SK-N-SH (cell line): ENCODE measurements at places on chromosomes 3 and 15.

- DNase-seq = peak; percentile 85
Measured at GRCh38 chr3:6860954-6861624, at the start of gene GRM7. Gene GRM7, plus strand, starts transcription at chr3:6861115.

- no peak for DNase-seq
Measured at GRCh38 chr15:49877117-49877872, 241.7 kb downstream of the ATP8B4 start.

- DNase-seq = no peak
Measured at GRCh38 chr15:31392761-31393401, 66.2 kb downstream of the KLF13 start.

DNA sequence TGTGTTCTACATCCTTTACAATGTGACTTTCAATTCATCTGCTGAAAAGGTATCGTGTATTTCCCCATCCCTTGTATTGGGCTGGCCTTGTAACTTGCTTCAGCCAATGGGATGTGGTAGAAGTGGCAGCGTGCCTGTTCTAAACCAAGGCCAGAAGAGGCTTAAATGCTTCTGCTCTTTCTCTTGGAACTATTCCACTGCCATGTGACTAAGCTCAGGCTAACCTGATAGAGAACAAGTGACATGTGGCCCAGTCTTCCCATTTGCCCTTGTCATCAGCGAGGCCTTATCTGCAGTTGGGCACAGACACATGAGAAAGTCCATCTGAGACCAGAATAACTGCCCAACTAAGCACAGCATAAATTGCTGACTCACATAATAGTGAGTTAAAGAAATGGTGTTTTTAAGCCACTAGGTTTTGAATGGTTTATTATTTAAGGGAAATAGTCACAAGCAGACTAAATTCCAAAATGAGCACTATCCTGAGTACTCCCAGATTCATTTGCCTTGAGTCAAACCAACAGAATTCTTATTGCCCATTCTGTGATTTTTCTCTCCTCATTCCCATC is 230.2 kb downstream of the CPNE4 start:
- DNase-seq = no peak

- DNase-seq = no peak
Measured at GRCh38 chr3:63808633-63809032, 10.5 kb upstream of the C3orf49 start.

DNA sequence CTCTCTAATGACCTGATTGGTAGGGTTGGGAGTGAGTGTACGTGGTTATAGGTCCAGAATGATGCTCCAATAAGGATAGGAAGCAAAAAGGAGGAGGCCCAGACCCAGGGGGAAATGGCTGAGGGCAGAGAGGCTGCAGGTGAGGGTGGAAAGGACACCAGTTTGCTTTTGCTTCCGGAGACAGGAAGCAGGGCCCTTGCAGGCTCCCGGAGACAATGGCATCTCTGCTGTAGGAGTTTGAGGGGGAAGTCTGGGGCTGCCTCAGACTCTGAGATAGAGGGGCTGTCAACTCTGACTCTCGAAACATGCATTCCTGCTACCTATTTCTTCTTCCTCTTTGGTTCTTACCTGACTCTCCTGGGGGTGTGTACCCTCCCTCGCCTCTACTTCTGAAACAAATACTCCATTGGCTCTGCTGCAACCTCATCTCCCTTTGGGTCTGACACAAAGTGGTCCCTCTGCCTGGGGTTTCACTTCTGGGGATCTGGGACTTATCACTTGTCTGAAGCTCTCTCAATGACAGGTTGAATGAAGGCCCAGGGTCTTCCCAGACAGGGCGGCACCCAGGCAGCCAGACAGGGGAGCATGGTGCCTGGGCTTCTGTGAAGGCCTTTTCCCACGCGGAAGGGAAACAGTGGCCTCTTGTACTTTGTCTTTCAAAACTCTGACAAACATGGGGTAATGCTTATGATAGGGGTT is 61.5 kb downstream of the CHRD start:
- DNase-seq = no peak

DNA sequence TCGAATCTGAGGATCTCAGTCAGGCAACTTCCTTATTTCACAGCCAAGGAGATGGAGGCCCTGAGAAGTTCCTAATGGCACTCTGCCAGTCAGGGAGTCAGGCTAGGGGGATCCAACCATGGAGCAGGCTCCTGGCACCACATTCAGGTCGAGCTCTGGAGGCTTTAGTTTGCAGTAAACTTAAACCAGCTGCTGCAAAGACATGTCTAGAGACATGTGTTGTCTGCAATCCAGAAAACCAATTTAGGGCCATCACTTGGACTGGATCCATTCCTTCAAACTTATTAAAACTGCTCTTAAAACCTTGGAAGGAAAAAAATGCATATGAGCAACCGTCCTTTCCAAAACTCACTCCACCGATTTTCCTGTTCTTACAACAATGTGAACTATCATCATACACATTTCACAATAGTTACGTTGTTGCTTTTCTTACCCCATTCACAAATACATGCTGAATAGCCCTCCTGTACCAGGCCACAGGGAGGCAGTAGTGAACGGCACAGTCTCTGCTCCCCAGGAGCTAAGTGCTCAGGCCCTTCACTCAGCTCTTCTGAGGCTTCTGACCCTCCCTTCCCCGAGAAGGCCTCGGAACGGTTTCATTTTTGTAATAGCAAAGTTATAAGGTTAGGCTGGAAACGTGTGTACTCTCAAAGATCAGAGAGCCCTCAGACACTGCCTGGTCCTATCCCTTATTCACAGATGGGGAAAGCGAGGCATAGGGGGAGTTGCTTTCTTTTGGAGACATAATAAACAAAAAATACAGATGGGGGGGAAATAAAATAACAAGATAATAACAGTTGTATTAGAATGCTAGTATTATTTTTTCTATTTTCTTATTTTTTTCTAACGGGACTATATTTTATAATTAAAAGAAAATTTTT is 20.1 kb downstream of the RFT1 start:
- DNase-seq = peak; percentile 31

GRCh38 chr15:88004399-88004798 is 252.1 kb downstream of the NTRK3 start:
- DNase-seq = no peak

DNA sequence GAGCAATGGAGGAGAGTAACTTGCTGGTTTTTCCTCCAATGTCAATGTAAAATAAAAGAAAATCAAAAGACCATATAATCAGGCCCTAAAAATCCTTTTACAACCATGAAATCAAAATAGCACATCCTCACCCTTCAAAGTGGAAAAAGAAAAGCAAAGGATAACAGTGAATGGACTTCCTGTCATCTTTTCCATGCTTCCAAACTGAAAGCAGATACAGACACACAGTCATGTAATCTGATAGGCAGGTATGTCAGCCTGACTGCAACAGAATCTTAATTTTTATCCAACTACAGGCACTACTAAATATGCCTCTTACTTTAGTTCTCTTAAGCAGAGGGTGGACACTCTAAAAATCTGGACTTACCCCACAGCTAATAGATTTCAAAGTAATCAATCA is 27.8 kb upstream of the IGDCC4 start:
- DNase-seq = no peak

- no peak for DNase-seq
Measured at GRCh38 chr3:9396301-9396631, 1.1 kb upstream of the SETD5 start.

DNA sequence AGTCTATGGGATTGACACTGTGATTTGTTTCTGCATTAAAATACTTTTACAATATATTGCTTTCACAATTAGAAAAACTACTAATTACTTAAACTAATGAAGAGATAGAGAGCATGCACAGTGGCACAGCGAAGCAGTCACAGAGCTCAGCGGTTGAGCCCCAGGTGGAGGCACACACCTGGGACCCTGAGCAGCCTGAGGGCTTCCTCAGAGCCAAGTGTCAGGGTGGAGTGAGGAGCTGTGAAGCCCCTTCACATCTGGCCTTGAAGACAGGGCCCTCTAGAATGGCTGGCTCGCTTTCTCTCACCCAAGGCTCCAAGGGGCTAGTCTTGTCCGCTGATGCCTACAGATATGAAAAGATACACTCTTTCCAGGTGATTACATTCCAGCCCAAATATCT is 287.7 kb downstream of the ZNF385D start:
- no peak for DNase-seq

DNA sequence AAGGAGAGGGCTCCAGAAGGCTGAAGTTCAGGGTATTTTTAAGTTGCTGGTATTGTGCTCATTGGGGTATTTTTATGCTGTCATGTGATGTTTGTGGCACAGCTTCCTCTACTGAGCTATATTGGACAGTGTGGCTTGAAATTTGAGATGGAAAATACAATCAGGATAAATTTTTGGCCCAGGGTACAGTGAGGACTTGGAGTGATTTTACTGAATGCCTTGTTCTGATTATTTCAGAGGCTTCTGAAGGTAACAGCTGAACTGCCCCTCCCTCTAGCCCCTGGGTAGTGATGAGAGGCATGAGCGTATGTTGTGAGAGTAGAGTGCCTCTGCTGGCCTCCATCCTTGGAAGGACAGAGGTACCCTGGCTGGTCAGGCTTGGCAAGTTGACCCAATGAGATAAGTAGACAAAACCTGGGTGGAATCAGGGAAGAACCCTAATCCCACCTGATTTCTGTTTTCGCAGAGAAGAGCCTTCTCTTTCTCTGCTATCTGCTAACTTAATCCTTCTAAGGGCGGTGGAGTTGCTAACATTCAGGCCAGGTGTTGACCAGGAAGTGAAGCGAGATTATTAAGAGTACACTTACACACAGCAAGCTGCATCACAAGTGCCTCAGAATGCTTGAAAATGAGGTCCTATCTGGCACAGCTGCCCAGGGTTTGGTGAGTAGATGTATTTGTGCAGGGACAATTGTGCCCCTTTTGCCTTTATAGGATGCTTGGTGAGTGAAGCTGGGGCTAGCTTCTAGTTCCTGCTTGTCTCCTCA is 98.1 kb upstream of the CLSTN2 start:
- DNase-seq = no peak

DNA sequence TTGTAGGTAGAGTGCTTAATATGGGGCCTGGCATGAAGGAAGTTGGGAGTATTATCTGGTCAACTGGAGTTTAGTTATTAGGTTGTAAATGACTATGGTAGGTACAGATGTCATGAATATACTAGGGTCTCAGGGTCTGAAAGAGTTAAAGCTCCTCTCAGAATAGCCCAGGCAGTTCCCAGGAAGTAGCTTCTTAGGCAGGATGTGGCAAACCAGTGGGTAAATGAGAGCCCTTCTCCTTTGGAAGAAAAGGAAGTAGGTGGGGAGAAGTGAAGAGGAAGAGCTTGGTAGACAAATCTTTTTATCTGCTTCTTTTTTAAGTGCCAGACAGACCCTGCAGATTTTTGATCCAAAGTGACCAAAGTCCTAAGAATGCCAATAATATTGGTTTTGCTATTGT is 24.5 kb downstream of the MAP2K1 start:
- no peak for DNase-seq

GRCh38 chr15:89673165-89673512 is 6.0 kb downstream of the PLIN1 start:
- peak; percentile 81 for DNase-seq

DNA sequence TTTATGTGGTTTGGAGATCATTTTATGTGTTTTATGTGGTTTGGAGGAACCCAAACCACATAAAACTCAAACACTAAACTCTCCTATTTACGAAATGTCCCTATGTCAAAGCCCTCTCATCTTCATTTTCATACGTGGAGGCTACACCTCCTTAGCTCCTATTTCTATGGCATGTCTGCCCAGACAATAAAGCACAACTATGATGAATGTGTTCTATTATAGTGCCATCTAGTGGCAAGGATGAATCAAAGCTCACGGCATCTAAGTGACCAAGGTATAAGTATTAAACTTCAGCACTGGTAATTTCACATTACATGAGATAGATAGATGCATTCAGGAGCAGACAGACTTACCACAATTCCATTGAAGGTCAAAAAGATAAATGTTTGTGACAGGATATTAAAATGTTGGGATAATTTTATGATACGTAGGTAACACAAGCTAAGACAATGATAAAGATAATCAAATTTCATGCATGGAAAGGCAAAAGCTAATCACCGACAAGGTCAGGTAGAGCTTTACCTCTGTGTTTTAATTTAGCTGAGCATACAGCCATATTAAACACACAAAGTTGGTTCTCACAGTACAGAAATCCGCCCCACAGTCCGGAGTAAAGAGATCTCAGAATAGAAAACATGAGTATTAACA is 130.6 kb upstream of the FHIT start:
- peak; percentile 39 for DNase-seq

- DNase-seq = peak; percentile 22
Measured at GRCh38 chr3:179069762-179070390, 1.7 kb downstream of the ZMAT3 start.

- DNase-seq = no peak
Measured at GRCh38 chr3:42653560-42654330, at the start of gene ZBTB47. Gene ZBTB47, plus strand, starts transcription at chr3:42653697. Its CDS starts 4,659 bp downstream, at chr3:42658356.

DNA sequence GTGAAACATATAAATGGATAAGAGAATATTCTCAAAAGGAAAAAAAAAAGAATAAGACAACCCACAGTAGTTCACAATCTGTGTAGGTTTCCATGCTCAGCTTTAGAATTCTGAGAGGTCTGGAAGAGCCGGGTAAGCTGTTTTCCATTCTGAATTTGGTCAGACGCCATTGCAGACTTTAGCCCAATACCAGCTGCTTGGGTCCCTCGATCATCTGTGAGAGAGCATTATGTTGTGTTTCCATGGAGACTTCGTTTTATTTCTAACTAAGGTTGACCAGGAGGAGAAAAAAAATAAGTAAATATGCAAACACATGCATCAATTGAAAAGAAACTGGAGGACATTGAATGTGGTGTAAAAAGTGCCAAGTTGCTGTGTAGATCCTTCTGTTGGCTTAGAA is 25.5 kb downstream of the KCNAB1 start:
- no peak for DNase-seq

DNA sequence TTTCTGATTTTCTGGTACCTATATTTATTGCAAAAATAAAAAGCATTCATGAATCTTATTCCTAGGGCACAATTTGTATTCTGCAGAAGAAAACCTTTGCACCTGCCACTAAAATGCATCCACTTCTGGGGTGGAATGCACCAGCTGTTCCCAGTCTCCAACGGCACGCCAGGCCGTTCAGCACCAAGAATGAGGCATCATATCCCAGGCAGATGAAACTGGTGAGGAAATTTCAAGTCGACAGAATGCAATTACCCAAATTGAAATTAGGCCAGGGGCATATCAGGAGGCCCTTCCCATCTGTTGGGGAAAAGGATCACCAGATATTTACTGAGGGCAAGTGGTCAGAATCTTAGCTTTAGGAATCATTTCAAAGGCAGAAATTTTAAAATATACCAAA is 13.6 kb upstream of the RBMS3 start:
- DNase-seq = no peak

- no peak for DNase-seq
Measured at GRCh38 chr15:76939715-76940114, 8.2 kb downstream of the RCN2 start.

GRCh38 chr15:41567862-41568261 is 8.8 kb downstream of the TYRO3 start:
- no peak for DNase-seq

- DNase-seq = peak; percentile 30
Measured at GRCh38 chr3:53194210-53195065, 33.4 kb downstream of the PRKCD start.

- DNase-seq = no peak
Measured at GRCh38 chr3:170738766-170739165, 131.2 kb downstream of the RPL22L1 start.

DNA sequence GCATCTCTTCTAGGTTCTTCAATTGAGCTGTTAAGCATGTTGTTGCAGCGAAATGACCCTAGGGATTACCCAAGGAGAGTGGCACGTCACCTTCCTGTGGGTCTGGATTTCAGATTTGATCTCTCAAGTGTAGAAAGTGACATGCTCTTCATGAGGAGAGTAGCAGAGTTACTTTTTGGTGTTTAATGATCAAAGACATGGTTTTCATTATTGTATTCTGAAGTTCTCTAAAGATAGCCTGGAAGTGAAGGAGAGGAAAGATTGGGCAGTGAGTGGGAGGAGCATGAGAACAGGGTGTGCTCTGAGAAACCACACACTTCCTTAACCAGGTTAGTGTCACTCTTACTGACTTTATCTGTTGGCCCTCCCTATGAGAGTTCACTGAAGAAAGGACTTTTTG is 153.6 kb downstream of the AKAP13 start:
- DNase-seq = no peak
